ENCODE measurements at places on chromosomes 6 and 20. TPM values are rescaled to one million over a fixed set of nuclear protein-coding genes. Genes with fewer than 3 reads are reported as not detected.

- peak; percentile 7 for DNase-seq
Observed at GRCh38 chr20:62010551-62011402, 54.9 kb downstream of the TAF4 start.

DNA sequence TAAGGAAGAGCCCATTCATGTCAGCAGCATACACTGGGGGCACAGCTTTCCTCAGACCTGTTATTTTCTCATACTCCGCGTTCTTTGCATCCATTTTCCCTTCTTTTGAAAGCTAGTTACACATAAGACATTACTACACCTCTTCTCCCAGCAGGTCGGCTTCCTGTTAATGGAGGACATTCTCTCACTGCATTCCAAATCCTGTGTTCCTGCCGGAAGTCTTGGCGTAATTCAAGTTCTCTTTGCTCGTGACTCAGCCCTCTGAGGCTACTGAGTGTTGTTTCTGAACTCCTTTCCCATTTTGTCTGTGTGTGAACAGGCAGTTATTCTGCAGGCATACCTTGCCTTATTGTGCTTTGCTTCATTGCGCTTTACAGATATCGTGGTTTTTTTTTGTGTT is 97.5 kb upstream of the ZBTB24 start:
- peak; percentile 74 for DNase-seq

The TEAD3 gene
- 3.8 TPM for total RNA-seq

The CAP2 gene
- 8.4 TPM for total RNA-seq

Measured in HT1080 (cell line).